ENCODE measurements at places on chromosomes 2 and 18.
A peak's percentile ranks its signal among the peaks of the same experiment; 100 is the strongest.

GRCh38 chr2:71564790-71565189 lies 111.4 kb downstream of the DYSF start:
- DNase-seq: no peak

DNA sequence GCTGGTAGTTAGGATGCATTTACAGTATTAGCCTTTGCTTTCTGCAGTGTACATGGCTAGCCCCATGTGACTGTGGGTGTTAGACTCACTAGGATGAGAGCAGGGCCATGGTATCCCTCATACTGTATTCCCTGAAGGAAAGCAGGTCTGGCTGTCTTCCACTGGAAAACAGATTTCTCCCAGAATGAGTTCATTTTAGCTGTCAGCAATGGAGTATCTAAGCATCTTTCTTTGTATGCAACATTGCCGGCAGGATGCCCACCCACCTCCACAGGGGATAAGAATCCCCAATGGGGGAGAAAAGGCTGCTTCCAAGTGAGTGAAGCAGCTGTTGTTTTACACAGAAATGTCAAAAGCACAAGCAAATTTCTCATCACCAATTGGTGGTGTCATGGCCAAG lies 142.7 kb upstream of the KLHL14 start:
- no peak for DNase-seq

DNA sequence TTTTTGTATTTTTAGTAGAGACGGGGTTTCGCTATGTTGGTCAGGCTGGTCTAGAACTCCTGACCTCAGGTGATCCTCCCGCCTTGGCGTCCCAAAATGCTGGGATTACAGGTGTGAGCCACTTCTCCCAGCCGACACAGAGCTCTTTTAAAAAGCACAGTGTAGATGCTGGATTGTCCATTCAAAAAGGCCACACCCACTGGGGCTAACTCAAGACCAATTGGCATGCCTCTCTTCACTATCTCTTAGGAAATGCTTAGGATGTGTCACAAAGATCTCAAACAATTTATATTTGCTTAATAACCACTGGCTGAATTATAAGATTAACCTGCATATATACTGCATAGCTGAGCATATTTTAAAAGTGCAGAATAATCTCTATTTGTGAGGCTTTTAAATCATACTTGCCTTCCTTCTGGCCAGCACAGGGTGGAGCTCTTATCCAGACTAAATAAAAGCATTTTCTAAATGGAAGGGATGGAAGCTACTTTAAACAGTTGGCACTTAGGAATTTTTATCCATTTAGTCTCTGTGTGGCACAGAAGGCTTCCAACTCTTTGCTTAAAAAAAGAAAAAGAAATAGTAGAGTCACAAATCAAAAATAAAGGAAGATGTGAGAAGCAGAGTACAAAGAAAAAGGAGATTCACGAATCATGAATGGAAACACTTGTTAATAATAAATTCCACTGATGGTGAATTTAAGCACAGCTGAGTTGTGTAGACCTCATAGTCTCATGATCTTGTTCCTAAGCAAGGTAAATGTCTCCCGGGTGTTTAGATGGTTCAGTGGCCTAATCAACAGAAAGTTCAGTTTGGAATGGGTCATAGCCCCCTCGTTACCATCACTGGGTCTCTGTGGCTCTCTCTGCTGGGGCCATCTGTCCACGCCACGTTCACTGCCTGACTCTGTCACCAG lies 22.4 kb downstream of the CRYGD start:
- DNase-seq: no peak

GRCh38 chr2:202361108-202361507 lies 15.0 kb upstream of the BMPR2 start:
- no peak for DNase-seq

DNA sequence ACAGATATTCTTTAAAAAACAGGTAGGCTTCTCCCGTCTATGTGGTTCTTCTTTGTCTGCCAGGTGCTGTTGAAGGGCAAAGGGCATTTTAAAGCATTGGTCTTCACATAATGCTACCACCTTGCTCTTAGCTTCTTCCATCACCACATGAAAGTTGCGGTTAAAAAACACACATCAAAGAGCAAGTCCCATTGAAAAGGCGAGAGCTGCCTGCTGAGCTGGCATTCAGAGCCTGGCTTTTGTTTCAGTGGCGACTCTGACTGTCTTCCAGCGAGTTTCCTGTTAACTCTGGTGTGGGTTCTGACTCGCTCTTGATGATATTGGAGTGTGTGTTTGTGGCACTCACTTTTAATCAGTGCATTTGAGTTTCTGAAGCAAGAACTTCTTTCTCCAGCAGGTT lies 624.9 kb upstream of the FANCL start:
- peak; percentile 8 for DNase-seq

GRCh38 chr2:66915237-66915636 lies 480.3 kb downstream of the MEIS1 start:
- DNase-seq: no peak

DNA sequence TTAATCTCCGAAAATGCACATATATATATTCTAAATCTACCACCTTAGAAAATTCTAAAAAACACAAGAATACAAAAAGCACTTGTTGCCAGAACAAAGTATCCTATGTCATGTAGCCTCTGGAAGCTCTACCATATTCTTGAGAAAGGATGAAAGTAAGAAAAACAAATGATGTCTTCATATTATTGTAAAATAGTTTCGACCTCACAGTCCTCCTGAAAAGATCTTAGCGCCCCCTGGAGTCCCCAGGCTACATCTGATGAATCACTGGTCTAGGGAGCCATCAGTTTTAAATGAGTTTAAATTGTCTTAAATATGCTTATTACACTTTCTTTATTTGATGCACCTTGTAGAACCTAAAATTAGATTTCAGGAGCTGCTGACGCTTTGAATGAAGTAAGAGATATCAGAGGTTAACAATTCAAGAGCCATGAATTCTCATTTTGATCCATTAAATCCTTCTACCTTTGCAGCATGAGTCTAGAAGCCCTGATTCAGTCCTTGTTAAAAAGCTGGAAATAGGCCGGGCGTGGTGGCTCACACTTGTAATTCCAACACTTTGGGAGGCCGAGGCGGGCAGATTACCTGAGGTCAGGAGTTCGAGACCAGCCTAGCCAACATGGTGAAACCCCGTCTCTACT lies 138.8 kb downstream of the MCFD2 start:
- peak; percentile 37 for DNase-seq

DNA sequence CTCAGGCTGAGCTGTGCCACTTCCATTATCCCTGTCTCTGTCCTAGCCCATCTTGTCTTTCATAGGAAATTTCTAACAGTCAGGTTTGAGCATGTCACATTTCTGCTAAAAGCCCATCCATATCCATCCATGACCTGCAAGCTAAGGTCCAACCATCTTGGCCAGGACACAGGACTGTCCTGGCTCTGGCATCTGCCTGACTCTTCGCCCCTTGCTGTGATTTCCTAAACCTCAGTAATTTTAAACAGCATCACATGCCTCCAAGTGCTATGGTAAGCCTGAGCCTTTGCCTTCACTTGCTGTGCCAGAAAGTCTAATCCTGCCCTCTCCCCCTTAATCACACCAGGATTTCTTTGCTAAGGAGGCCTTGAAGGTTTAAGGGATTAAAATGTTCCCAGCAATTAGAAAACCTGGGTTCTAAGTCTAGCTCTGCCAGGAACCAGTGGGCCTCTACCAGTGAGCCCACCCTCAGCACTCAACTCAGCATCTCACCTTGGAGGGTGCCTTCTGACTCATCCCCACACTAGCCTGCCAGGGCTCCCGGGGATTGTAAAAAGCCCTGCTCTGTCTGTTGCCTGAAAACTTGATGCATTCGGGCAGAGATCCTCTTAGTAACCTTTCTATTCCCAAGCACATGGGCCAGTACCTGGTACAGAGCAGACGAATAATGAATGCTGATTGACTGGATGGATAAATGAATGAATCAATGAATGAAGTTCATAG lies 411.0 kb downstream of the LRATD1 start:
- no peak for DNase-seq

DNA sequence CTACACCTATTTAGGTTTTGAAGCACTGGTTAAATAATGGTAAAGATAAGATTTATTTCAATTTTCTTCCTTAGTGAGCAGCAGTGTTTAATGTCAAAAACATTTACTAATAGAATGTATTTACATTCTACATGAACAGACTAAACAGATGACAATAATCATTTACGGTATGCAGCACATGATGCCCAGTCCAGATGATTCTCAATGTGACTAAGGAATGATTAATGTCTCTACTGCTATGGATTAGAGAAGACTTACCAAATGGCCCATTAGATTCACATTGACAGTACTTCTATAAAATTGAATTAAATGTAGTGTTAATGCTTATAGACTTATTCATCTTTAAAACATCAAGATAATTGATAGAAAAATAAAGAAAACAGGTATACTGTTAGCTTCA lies 22.1 kb upstream of the SLC5A7 start:
- no peak for DNase-seq

GRCh38 chr2:158128168-158128973 lies 26.7 kb downstream of the UPP2 start:
- no peak for DNase-seq

DNA sequence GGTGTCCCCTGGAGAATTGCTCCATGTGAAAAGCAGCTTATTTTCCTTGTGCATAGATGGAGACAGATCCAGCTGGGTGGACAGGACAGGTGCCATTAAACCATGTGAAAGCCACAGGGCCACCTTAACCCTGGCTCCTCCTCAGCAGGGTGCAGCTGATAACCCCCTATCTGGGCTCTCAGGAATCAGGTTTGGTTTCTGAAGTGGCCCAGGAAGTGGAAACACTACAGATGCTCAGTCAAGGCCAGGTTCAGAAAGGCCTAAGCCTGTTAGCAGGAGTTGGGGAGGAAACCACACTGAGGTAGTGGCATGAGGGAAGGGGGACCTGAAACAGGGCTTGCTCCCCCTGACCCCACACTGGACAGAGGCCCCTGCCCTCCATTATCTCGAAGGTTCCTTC lies 217.0 kb downstream of the SPP2 start:
- no peak for DNase-seq

DNA sequence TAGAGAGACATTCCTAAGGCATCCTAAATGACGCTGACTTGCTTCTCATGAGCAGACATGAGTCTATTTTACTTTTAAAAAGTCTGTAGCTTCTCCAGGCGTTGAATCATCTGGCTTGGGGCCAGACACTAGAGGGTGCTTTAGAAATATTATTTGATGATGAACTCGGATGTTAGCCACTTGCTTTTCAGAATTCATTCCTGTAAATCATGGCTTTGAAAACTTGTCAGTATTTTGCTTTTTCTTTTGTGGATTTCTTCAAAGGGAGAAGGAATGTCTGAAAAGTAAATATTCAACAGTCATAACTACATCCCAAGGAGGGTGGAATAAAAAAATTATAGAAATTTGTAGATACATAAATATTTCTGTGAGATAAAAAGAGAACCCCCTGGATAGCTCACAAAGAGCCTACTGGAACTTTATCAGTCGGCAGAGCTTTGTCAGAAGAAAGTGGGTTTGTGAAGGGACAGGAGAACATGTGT lies 370.8 kb downstream of the OSR1 start:
- DNase-seq: no peak

GRCh38 chr2:208192611-208193236 lies 2.9 kb upstream of the C2orf80 start:
- no peak for DNase-seq

- no peak for DNase-seq
Observed at GRCh38 chr18:13471971-13472628, 253.5 kb downstream of the LDLRAD4 start.
